ENCODE measurements at places on chromosomes 4 and X.

- DNase-seq = peak; percentile 34
Observed at GRCh38 chr4:107561481-107561880, 158.6 kb downstream of the PAPSS1 start.

- DNase-seq = no peak
Observed at GRCh38 chr4:39134683-39135306, 47.5 kb upstream of the WDR19 start.

GRCh38 chr4:56728512-56728911, 47.4 kb upstream of the HOPX start:
- DNase-seq = no peak

DNA sequence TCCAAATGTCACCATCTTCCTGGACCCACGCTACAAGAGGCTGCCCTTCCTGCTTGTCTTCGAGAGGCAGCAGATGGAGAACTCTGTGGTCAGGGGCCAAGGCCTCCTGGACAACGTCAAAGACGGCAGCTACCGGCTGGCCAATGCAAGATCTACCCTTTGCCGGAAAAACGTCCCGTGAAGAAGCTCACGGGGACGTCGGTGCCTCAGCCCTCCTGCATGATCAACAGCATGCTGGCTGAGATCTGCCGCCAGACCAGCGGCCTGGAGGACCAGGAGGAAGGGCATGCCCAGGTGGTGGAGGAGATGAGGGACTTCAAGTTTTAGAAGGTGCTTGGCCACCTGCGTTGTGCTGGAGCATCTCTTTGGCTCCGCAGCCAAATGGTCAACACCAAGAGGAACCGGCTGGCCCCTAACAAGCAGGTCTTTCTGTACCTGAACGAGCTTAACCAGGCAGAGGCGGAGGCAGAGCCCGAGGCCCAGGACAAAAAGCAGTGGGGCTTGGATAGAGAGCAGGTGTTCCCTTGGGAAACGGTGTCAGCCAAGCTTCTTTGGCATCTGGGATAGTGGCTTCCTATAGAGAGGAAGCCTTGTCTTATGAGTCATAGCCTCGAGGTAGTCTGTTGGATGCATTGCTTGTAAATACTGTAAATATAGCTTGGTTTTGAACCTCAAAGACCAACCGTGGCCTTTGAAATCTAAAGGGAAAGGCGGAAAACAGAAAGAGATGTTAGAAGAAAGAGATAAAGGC, 94.8 kb upstream of the ELOVL6 start:
- DNase-seq = no peak

DNA sequence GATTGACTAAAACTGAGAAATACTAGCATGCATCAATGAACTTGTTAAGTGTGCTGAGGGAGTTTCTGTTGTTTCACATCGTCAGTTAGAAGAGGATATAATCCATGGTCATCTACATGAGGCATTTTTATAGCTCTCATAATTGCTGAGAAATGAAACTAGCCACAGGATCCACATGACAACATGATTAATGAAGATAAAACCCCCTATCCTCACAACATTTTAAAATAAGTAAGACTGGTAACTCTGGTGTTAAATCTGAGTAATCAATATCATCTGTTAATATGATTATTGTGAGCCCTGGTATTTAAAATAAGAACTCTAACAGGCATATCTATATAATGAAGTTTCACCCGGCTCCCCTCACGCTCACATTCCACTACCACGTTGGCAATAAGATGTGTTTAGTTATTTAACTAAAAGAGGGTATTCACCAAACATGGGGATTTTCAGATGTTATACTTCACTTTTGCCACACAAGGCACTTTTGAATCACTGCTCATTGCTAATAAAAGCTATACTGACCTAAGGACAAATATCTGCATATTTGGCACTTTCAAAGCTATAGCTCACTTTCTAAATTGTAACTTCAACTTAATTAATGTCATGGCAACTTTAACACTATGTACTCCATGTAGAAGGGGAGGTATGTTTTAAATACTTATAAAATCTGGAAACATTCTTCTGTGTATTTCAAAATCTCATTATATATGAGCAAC, 6.7 kb downstream of the UNC5C start:
- no peak for DNase-seq

- DNase-seq = peak; percentile 80
Observed at GRCh38 chrX:45449982-45450381, 249.3 kb upstream of the DIPK2B start.

DNA sequence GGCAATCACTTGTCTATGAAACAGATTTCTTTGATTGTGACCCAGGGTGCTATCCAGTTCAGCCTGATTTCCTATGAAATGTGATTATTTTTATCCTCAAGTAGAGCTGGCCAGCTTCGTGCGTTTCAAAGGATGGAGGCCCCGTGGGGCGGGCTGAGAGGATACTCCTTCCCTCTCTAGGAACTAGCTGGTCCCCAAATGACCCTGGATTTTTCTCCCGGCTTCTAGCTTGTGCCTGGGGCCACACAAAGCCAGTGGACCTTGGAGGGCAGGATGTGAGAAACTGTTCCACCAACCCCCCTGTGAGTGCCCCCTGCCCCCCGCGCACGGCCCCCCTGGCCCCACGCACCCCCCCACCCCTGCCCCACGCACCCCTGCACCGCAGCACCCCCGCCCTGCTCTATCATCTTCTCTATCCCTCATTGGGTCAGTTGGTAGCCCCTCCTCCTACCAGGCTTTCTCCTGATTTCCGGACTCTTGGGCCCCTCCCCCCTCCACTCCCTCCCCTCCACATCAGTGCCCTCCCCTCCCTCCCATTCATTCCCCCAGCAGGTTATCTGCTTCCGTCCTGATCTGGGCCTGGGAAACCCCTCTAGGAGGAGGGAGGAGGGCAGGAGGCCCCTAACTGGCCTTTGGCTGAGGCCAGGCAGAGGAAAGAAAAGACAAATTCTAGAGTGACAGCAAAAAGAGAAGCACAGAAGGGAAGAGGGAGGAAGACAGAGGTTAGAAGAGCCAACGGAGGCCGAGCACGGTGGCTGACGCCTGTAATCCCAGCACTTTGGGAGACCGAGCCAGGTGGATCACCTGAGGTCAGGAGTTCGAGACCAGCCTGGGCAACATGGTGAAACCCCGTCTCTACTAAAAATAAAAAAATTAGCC, 3.3 kb downstream of the XPNPEP2 start:
- no peak for DNase-seq

DNA sequence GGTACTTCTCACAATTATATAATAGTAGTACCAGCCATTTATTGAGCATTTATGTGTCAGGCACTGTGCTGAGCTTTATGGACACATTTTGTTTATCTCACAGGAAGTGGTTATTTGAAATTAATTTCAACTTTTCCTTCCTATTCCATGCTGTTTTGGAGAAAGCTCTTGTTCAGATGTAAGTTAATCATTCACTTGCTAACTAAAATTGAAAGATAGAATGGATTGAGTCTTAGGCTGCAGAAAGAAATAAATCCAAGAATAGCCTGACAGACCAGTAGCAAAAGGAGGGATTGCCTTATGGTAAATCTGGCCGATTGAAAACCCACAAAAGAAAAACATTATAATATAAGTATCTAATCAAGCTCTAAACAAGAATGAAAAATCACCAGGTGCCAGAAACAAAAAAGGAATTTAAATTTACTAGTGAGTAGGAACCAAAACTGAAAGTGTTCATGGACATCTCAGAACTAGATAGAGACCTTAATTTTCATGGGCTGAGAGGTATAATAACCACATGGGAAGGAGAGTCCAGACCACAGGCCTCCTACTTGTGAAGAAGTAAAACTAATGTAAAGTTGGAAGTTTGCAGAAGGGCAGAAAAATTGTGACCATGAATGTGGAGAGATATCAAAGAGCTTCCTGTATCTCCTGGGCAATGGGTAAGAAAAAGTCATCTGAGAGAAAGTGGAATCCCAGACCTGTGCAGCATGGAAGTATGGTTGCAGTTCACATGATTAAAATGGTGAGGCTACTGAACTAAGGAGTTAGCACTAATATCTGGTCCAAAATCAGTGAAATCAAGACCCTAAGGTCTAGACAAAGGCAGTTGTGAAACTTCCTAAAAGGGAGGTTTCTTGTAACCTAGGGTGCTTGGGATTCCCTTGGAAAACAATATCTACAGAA, 38.0 kb downstream of the RADX start:
- DNase-seq = no peak

DNA sequence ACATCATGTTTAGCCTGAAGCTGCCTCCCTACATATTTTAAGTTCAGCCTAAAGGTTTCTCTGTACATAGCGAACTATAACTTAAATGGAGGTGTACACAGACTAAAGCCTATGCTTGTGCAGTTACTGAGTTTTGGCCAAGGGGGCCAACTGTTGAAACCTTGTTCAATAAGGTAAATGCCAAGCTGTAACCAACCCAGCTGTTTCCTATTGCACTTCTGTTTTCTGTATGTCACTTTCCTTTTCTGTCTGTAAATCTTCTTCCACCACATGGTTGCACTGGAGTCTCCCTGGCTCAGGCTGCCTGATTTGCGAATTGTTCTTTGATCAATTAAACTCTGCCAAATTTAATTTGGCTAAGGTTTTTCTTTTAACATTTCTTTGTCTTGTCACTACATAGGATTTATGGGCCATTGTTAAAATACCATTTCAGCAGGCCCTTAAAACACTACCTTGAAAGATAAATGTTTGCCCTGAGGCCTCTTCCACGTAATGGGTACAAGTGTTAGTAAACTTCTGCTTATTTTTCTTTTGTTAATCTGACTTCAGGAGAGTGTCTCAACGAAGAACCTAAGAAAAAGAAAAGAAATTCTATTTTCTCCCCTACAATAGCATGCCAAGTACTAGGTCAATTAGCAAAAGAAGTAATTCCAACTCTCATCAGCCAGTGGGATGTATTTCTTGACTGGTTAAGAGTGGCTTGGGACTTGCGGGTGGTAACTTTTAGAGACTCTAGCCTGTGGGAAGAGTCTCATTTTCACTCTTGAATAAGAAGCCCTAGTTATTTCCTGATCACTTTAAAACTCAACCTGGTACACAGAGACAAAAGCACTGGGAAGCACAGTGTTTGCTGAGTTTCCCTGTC, 45.7 kb upstream of the PRSS12 start:
- no peak for DNase-seq

GRCh38 chr4:111798840-111799239, 346.4 kb upstream of the FAM241A start:
- no peak for DNase-seq

DNA sequence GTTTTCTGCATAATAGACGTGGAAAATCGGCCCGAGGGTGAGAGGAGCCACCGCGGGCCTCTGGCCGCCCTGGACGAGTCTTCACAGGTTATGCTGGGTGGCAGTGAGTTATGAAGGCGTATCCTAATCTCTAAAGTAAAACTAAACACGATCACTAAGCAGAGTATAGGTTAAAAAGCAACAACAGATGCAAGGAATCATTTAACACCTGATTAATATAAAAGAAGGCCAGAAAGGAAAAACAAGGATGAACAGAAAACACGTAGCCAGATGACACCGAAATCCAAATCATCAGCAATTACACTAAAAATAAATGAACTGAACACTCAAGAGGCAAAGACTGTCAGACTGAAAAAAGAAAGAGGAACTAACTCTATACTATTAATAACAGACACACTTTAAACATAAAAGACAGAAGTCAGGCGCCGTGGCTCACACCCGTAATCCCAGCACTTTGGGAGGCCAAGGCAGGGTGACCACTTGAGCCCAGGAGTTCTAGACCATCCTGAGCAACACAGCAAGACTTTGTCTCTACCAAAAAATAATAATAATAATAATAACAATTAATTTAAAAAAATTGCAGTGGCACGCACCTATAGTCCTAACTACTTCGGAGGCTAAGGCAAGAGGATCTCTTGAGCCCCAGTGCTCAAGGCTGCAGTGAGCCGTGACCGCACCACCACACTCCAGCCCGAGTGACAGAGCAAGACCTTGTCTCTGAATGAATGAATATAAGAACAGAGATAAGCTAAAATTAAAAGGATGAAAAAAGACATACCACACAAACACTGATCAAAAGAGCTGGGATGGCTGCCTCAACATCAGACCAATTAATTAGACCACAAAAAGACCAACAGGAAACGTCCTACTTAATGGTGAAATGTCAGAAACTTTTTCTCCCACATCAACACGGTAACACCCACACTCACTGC, 30.0 kb downstream of the CTBP1 start:
- no peak for DNase-seq

DNA sequence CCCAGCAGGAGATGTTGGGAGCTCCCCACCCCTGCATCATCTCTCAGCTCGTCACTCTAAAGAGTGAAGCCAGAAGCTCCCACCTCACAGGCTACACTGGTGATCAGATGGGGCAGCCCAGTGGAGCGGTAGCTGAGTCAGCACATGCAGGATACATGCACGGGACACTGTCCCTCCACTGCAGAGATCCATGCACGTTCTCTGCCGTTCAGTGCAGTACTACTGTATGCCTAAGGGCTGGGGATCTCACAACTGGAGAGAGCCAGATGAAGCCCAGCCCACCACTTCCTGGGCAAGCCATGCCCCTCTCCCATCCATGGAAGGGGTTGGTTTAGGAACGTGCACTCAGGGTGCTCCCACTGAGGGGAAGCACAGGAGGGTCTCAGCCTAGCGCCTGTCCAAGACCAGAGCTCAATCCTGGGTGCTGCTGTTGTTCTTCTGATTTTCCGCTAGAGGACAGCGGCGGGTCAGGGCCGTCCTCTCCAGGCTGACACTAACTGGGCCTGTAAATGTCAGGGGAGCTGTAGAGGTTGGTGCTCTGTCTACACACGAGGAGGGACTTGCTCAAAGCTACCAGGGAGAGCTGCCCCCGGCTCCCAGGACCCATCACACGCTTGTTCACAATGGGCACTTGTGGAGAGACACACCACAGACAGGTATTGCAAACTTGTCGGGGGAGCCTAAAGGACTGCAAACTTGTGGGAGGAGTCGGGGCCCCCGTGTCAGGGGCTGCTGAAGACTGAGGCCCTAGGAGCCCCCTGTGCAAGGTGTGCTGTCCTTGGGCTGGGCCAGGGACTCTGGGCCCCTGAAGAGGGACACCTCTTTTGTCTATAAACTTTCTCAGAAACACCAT, 18.2 kb upstream of the ABLIM2 start:
- no peak for DNase-seq

- DNase-seq = no peak
Observed at GRCh38 chr4:2083116-2083825, 24.1 kb downstream of the NAT8L start.

GRCh38 chrX:23732704-23733103, 10.4 kb downstream of the ACOT9 start:
- DNase-seq = no peak

DNA sequence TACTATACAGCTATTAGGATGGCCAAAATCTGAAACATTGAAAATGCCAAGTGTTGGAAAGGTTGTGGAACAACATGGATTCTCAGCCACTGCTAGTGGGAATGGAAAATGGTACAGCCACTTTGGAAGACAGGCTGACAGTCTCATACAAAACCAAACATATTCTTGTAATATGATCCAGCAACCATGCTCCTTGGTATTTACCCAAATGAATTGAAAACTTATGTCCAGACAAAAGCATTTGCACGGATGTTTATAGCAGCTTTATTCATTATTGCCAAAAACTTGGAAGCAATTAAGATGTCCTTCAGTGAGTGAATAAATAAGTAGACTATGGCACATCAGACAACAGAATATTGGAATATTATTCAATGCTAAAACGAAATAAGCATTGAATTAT, 105.8 kb upstream of the DCLK2 start:
- DNase-seq = no peak

DNA sequence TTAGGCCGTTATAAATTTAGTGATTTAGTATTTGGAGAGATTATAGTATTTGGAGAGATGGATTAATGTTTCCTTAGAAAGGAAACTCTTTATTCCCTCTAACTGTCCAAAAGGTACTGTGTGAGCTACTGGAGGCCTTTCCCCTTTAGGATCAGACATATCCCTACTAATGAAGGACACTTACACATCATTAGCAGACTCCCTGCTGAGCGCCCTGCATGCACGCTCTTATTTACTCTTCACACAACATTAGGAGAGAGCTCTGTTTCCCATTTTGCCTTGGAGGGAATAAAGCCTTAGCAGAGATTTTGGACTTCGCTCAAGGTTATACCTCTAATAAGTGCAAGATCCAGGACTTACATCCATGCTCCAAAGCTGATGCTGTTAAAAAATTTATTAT, 17.8 kb upstream of the STOX2 start:
- DNase-seq = no peak

Data from PC-9 (cell line).